G401 (cell line): ENCODE measurements at places on chromosomes 2 and 18.

GRCh38 chr2:84539729-84540128 is 23.4 kb downstream of the DNAH6 start:
- no peak for DNase-seq

- no peak for DNase-seq
Observed at GRCh38 chr18:34738175-34738894, 28.2 kb downstream of the DTNA start.

DNA sequence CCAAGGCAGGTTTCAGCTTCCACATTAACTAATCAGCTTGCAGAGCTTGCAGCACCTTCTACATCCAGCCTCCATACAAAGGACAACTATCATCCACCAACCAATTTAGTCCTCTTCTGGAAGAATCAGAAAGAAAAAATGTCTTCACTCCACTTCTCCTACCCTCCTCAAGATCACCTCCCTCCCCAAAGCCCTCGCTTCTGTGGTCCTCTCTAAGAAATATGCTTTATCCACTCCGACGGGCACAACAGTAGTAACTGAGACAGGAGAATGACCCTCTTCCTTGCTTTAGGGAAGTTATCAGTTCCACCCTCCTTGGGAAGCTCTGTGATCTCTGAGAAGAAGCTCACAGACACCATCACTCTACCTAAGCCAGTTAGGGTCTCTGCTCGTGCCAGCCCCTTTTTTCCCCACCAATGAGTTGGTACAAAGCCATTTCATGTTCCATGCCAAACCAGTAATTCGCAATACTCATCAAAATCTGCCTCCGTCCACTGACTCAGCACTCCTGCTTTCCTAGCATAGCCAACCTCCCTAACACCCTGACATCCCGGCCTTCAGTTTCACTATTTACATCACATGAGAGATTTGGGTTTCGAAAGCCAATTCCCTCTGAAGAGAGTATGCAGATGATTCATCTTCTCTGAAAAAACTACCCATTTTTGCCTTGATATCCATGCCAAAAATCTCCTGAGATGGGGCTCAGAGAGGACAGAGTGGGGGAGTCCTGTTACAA is 114.1 kb upstream of the PKDCC start:
- no peak for DNase-seq

GRCh38 chr2:208366215-208367127 is 40.1 kb upstream of the PTH2R start:
- DNase-seq, result no peak

GRCh38 chr18:23159344-23159743 is 24.1 kb downstream of the CABLES1 start:
- no peak for DNase-seq

DNA sequence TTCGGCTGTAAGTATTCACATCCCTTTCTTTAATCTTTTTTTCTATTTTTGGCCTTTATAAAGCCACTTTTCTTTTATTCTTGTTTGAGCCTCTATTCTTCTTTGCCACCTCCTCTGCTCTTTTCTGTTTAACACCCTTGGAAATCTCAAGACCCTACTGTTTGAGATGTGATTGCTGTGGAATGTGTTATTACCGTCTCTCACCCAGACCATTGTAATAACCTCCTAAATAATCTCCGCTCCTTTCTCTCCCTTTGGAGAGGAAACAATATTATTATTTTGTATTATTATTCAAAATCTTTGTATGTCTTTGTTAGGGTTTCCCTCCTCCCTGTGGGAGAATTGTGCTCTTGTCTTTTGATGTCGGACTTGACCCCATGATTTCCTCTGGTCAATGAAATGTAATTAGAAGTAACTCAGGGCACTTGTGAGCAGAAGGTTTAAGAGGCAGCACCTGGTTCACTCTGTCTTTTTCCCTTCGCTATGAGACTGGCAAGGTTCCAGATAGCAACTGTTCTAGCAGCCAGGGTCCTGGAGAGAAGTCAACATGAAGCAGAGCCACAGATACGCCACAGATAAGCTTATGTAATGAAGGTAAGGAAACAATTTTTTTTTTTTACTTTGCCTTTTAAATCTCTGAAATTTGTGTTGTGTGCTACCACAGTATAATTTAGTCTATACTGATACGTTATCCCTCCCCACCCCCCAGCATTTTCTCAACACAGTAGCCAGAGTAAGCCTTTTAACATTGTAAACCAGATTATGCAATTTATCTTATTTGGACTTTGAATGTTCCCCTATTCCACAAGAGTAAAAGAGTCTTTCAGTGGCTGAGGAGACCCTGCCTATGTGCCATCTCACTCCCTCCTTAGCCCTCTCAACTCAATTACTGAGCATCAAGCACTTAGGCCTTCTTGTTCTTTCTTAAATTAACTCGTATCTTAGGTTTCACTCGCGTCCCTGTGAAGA is 601.2 kb upstream of the ZNF804A start:
- peak; percentile 98 for DNase-seq

- no peak for DNase-seq
Observed at GRCh38 chr2:98565941-98566340, 42.4 kb downstream of the COA5 start.

DNA sequence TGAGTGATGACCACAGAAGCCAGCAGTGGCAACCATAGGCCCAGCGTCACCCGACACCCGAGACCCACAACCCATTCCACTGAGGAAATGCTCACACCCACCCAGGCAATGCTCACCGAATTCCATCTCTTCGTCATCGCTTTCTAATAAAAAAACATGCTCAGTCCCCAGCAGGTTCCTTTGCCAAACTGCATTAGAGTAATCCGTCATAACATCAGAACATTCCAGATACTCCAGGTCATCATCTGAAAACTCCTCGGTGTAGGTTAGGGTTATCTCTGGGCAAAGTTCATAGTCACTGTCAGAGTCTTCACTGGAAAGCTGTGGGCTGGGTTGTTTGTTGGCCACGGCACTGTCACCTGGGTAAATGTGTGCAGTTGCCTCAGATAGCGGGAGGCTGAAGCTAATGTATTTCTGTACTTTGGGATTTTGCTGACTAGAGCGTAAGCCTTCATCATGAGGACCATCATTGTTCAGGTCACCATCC is 49.3 kb downstream of the ALPK2 start:
- no peak for DNase-seq

GRCh38 chr2:25347205-25347815 is 5.6 kb upstream of the DNMT3A start:
- no peak for DNase-seq

DNA sequence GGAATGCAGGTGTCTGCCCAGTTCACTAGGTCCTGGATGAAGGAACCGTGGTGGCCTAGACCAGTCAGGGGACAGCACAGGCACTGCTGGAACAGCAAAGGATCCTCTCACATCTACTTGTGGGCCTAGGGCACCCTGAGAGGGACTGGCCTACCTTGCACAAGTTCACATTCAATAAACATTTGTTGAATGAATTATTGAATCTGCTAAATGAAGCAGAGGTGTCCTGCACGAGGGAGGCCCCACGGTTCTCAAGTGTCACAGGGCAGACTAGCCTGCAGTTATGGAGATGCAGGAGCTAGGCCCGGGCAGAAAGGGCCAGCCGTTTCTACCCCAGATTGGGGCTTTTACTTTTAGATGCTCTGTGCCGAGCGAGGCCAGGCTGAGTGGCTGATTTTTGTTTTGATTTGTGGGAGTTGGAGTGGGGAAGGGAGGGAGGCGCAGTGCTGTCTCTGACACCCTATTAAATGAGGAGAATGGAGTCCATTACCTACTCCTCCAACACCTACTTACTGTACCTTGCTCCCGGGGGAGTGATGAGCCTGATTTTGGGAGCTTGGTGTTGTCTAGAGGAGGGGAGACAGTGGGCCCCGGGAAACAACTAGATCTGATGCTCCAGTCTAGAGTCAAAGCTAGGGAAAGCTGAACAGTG is 18.4 kb downstream of the SH2D6 start:
- DNase-seq, result peak; percentile 38
